ENCODE measurements at places on chromosomes 7 and 10. TPM values are rescaled to one million over a fixed set of nuclear protein-coding genes. Genes with fewer than 3 reads are reported as not detected.

GRCh38 chr7:41771717-41772116 is 68.8 kb upstream of the INHBA start:
- DNase-seq = no peak

DNA sequence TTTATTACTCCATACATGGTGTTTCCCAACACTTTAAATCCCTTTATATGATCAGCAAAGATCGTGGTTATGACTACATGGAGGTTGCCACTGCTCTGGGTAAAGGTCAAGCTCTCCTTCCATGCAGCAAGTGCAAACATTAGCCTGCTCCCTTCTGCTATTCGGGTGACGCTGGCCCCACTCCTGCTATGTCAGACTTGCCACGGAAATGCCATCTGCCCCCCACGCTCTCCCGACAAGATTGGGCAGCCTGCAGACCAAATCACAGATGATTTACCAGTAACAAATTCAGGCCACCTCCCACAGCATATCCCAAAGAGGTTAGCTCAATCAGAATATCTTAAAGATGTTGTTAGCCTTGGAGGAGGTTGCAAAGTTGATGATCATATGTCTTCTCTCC is 77.8 kb upstream of the MGMT start:
- DNase-seq = no peak

- no peak for DNase-seq
These were observed 19.1 kb downstream of the ATXN7L1 start for GRCh38 chr7:105857009-105857952.

- DNase-seq = no peak
These were observed 1.2 kb downstream of the NT5C3A start for GRCh38 chr7:33061282-33061937.

DNA sequence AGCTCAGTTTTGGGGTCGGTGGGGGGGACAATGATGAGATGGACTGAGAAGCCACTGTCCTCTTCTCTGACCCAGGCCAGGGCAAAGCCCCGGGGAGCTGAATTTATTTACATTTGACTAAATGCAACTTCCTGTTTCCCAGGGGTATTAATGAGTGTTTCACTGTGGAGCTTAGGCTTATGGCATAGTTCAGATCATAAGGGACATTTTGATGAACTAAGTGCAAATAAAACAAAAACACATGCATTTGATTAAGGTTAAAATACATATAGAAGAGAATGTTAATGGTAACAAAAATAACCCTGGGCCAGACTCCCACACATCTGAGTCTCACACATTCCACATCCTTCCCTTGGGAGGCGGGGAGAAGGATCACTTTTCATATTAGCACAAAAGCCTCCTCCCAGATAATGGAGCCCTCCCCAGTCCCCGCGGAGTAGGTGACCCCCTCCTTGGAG is 320.6 kb downstream of the FRMD4A start:
- DNase-seq = no peak

DNA sequence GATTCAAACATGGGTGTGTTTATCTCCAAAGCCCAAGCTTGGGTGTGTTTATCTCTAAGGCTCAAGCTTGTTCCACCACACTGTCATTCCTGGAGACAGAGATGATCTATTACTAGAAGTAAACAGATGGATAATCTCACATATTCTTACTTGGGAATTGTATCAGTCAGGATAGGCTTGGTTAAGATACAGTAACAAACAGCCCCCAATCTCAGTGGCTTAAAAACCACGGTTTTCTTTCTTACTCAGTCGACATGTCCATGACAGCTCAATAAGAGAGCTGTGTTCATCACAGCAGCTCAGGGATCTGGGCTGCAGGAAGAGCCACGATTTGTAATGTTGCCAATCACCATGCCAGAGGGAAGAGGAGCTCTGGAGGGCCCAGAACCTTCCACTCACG is 38.5 kb upstream of the LOXL4 start:
- DNase-seq = no peak

Gene IKZF1
- total RNA-seq = 183 TPM

Gene CDK6
- 627 TPM for total RNA-seq
